Stimulated activated CD4-positive, alpha-beta T cell treated with anti-CD3 and anti-CD28 coated beads, Interleukin-15, amount 100 ng/mL, for 48 hours (primary cell): ENCODE measurements at places on chromosomes 12 and 14.

DNA sequence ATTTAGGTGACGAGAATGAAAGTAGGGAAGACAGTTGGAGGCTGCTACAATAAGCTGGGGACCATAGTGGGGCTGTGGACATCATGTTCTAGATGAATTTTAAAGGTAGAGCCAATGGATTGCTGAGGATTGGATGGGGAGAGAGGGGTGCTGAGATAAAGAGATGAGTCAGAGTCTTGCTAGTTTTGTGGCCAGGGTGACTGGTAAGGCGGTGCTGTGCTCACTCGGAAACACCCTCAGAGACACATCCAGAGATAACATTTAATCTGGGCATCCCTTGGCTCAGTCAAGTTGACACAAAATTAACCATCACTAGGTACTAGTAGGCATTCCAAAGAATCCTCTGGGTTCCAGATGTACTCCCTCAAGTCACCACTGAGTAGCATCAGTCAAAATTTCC, 170.7 kb downstream of the ADCK1 start:
- no peak for DNase-seq

DNA sequence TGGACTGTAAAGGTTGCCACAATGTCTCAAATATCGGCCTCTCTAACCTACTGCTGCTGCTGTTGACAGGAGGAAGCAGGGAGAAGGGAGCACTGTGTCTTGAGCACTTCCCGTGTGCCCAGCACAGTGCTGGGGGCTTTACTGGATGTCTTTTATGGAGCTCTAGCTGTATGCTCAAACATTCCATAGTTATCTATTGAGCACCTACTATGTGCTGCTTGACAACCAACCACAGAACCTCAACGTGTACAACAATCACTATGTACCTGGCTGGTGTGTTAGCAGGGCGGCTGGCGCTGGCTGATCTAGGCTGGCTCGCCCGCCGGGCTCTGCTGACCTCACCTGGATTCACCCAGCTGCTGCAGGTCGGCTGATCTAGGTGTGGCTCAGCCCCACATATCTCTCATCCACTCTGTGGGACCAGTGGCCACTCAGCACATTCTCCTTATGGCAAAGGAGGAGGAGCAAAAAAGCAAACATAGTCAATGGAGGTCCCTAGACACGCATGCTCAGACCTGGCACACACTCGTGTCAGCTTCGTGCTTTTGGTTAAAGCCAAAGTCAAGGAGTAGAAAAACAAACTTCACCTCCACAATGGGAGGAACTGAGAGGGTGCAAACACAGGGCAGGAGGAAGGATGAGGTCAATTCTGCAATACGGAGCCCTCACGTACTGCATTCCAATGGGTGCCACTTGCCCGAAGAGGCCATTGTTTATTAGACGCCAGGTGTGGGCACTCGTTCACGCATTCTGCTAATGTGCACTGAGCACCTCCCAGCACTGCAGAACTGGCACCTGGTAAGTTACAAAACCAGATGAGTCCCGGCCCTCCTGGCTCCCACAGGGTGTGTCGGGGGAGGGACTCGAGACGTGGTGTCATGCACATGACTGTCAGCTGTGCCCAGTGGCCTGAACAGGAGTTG, 147.2 kb downstream of the SCARB1 start:
- DNase-seq = no peak

DNA sequence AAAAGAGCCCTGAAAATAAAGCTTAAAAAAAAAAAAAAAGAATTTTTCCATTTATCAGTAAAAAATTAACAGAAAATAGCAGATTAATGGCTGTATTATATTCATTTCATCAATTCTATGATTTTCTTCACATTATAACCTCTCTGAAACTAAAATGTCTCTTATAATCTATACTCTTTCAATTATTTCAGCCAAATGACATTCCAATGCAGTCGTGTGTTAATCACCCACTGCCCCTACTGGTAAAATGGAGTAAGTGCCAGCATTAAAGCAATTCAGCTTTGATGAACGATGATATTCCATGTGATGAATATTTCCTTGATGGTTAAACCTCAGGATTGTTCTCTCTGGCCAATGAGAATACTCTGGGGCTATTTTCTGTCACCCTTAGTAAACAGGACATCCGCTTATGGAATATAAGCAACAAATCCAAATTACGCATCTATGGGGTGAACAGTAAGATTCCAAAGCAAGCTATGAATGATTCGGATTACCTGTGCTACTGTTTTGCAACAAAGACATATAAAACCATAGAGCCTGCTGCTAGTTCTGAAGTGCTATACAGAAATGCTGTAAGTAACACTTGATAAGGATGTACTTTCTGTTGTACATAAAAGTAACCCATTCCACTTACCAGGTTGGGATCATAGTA, 20.3 kb upstream of the SYCP3 start:
- DNase-seq = no peak

DNA sequence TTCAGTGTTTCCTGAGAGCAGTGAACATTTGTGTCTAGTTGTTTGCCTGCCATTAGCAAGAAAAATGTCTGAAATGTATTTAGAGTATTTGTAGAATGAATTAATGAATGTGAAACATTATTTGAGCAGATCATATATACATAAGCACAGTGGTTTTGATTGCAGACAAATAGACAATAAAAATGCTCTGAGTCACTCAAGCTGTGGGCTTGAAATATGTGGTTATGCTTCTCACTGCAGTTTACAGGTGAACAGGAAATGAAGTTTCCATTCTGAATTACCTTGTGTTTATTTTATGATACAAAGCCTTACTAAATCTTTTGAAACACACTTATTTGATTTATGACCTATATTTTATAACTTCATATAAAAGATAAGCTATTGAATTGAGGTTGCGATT, 827.7 kb downstream of the TMTC2 start:
- DNase-seq = no peak

DNA sequence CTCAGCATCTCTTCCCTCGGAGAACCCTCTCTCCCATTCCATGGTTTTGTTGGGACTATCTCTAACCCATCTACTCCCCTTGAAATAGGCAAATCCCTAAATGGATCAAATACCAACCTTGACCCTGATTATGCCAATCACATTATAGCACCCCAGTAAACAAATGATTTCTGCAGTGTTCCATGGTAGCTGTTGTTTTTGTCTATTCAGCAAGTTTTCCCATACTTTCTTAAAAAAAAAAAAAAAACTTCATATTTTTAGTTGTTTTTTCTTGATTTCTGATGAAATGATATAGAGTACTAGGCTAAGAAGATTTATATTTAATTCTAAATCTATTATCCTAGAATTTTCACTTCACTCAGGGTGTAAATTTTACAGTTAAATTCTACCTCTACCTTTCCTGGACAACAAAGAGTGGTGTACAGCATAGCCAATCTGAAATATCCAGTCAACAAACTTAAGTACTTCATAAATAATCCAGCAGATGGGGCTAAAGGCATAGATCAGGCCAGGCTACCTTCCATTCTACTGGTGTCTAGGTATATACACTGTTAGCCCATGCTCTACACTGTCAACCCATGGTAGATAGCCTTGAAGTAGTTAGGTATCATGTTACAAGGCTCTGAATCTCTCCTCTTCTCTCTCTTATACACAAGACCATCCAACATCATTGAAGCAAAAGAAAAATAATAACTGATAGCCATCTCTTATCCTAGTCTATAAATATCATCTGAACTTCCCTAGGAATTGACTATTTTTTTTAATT, 82.2 kb downstream of the PLEKHG7 start:
- DNase-seq = no peak

DNA sequence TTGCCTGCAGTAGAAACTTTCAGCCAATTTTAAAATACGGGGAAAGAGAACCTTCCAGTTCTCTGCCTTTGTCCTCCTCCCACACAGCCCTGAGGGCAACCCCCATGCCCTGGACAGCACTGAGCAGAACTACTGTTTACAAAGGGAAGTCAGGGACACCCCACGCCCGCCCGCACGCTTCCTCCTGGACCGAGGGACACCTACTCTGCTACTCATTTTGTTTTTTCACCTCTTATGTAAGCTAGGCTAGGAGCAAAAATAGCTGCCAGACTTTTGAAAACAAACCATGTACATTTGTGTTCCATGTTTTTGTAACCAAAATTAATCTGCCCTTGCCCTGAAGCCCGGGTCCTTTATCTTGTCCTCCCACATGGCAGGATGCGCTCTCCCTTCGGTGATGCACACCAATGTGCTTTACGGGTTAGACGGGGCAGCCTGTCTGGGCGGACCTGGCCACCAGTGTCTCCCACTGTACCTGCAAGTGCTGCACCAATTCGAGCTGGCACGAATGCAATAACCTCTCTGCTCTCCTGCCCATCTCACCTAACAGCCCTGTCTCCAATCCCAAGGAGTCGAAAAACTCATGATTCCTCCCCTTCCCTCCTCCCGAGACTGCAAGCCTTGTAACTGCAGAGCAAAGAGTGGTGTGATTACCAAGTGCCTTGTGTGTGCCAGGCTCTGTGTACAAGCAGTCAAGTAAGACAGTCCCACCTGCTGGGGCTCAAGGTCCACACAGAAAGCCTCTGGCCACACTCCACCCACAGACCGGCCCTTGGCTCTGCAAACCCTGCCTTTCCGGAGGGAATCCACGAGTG, 85.2 kb downstream of the CCDC88C start:
- DNase-seq = no peak

DNA sequence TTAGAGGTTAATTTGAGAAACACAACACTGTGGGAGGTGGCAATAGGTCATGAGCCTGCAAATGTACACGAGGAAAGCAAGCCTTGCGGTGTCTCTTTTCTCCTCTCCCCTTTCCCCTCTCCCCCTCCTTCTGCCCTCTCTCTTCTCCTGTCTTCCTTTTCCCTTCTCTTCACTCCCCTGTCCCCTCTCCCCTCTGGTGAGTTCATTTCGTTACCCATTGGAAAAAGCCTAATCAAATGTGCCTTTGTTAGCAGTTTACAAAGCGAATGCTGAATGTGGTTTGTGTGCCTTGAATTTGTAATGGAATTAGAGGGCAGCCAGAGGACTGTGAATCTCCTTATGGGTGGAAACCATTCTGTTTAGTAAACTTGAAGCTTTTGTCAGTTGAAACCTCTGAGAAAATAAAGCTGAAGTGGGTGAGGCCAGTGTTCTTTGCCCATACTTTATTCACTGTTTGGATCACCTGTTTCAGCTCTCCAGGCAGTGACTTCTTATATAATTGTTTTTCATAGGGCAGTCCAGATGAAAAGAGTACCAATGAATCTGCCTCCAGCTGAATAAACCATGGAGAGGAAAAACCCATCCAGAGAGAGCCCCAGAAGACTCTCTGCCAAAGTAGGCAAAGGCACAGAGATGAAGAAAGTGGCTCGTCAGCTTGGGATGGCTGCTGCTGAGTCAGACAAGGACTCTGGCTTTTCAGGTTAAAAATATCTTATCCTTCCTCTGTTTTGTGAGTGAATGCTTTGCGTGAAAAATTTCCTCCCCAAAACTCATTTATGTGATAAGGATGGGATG, 7.3 kb downstream of the CIPC start:
- DNase-seq = no peak

- no peak for DNase-seq
These were observed 23.0 kb upstream of the GSG1 start for GRCh38 chr12:13126494-13126893.

- no peak for DNase-seq
These were observed 791.5 kb upstream of the MGAT4C start for GRCh38 chr12:87047691-87048090.

- no peak for DNase-seq
These were observed 147.7 kb upstream of the SYT10 start for GRCh38 chr12:33587354-33587753.

DNA sequence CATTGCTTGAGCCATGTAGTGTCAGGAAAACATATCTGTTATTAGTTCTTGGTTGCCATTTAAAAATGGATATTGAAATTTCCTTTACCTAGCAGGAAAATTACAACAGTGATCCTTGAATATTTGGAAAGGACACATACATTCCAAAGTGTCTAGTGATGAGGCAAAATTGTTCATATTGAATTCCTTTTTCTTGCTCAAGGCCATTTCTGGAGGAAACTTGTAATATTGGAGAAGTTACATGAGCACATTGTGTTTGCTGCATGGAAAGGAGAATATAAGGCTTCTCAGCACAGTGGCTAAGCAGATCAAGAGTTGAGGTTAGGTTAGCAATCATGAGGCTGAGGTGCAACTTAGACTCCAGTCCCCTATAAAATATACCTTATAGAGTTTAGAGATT, 121.9 kb downstream of the PDE3A start:
- no peak for DNase-seq

DNA sequence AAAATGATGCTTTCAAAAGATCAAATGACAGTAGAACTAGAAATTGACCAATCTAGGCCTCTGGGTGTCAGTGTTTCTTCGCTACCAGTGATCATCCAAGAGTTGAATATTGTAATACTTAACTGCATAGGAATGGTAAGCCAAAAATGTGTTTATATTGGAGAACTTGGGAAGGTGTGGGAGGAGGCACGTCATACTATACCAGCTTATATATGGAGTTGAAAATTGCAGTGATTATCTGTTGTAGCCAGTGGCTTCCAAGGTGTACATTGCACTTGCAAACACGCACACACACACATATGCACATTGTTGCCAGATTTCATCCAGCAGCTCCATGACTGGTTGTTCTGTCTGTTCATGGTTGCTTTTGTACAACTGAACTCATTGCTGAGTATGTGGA, 36.1 kb downstream of the EID3 start:
- no peak for DNase-seq

DNA sequence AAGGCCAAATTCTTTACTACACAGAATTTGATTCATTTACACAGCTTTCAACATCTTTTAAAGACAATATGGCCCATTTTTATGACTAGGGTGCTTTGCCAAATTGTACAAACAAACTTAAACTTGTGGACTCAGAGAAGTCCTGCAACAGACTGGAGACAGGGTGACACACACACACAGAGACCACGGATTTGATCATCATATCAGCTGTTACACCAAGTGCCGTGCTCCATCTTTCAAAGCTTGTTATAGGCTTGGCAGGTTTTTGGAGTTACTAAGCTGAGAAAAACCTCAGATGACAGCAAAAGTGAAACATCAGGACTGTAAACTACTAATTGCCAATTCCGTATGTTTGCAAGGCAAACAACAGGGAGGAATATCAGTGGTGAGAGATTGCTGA, 811.7 kb downstream of the GALC start:
- DNase-seq = no peak
